Uterus (tissue), 4 donors: ENCODE measurements at places on chromosomes 16 and 17. TPM values are rescaled to one million over a fixed set of nuclear protein-coding genes. Genes with fewer than 3 reads are reported as not detected.

GRCh38 chr16:65837464-65837863 lies 529.0 kb upstream of the CDH5 start:
- no peak overlapping the region for H3K4me3 ChIP-seq
- H3K36me3 ChIP-seq, result no peaks in the 10 kb centered on the region
- H3K27me3 ChIP-seq, result no peaks in the 10 kb centered on the region

DNA sequence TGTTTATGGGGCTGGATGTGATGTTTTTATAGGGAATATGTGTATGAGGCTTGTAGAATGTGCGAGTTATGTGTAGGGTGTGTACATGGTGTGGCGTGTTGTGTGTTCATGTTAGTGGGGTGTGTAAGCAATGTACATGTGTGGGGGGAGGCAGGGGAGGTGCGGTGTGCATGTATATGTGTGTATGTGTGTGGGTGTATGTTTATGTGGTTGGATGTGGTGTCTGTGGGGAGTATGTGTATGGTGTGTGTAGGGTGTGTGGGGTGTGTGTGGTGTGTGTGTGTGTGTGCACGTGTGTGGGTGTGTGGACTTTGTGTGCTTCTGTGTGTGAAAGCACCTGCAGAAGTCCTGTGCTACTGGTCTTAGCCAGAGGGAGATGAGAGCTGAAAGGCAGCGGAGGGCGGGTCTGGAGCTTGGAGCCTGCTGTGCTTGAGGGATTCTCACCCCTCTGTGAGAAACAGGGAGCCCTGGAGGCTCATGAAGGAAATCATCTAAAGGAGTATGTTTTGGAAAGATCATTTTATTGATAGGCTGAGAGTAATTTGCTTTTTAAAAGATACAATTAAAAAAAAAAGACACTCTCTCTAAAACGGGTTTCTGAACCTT lies 222.7 kb downstream of the HS3ST4 start:
- no peak overlapping the region for H3K4me3 ChIP-seq
- no peaks in the 10 kb centered on the region for H3K4me1 ChIP-seq
- DNase-seq, result no peak

GRCh38 chr17:62051053-62051452 lies 14.0 kb downstream of the MED13 start:
- no peaks in the 10 kb centered on the region for H3K27me3 ChIP-seq
- H3K4me3 ChIP-seq, result no peak overlapping the region
- H3K36me3 ChIP-seq, result no peaks in the 10 kb centered on the region

- no peaks in the 10 kb centered on the region for H3K27me3 ChIP-seq
- H3K4me1 ChIP-seq, result no peaks in the 10 kb centered on the region
- H3K36me3 ChIP-seq, result no peaks in the 10 kb centered on the region
- no peak overlapping the region for H3K27ac ChIP-seq
These were observed 14.2 kb upstream of the RIPOR1 start for GRCh38 chr16:67514382-67514828.

DNA sequence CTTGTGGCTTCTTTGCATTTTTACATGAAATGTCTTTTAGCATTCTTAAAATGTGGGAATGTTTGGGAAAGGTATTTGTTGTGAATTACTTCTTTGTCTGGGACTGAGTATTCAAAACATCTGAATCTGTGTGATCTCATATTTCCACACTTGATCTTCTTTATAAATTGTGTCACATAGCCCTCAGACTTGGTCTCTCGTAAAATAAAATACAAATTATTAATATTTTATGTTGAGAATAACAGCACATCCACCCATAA lies 81.9 kb downstream of the TUBD1 start:
- no peaks in the 10 kb centered on the region for H3K27me3 ChIP-seq
- no peaks in the 10 kb centered on the region for H3K4me1 ChIP-seq
- no peak overlapping the region for H3K4me3 ChIP-seq

- H3K27ac ChIP-seq, result no peak overlapping the region
- H3K4me3 ChIP-seq, result no peak overlapping the region
- H3K36me3 ChIP-seq, result no peaks in the 10 kb centered on the region
These were observed 1.5 kb upstream of the SIAH1 start for GRCh38 chr16:48386559-48387312.

GRCh38 chr17:59848778-59849177 lies 44.0 kb downstream of the TUBD1 start:
- H3K4me1 ChIP-seq, result peaks cover 13% of the 10 kb centered on the region
- peak overlapping the region; percentile 97 for H3K27ac ChIP-seq
- no peaks in the 10 kb centered on the region for H3K27me3 ChIP-seq
- DNase-seq, result peak; percentile 74

DNA sequence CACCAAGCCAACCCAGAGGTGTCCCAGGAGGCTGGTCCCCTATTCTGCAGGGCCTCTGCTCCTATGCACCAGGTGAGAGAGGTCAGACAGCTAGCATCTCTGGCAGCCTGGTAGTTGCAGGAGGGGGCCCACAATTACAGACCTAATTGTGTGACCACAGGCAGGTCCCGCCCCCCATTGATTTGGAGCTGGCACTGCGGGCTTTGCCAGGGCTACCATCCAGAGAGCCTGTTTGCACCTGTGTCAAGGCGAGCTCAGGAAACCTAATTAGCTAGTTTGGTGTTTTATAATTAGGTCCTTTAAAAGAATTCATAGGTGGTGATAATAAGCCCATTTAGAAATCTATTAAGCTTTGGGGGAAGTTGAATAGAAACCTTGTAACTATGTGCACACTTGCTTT lies 90.2 kb downstream of the MRM1 start:
- no peak for DNase-seq
- no peaks in the 10 kb centered on the region for H3K27me3 ChIP-seq
- H3K4me1 ChIP-seq, result no peaks in the 10 kb centered on the region
- H3K36me3 ChIP-seq, result no peaks in the 10 kb centered on the region
- no peak overlapping the region for H3K4me3 ChIP-seq
- no peak overlapping the region for H3K27ac ChIP-seq

- H3K4me3 ChIP-seq, result no peak overlapping the region
- DNase-seq, result no peak
- no peaks in the 10 kb centered on the region for H3K27me3 ChIP-seq
- H3K36me3 ChIP-seq, result no peaks in the 10 kb centered on the region
- H3K27ac ChIP-seq, result no peak overlapping the region
These were observed 112.0 kb upstream of the HAS3 start for GRCh38 chr16:68993456-68993855.

DNA sequence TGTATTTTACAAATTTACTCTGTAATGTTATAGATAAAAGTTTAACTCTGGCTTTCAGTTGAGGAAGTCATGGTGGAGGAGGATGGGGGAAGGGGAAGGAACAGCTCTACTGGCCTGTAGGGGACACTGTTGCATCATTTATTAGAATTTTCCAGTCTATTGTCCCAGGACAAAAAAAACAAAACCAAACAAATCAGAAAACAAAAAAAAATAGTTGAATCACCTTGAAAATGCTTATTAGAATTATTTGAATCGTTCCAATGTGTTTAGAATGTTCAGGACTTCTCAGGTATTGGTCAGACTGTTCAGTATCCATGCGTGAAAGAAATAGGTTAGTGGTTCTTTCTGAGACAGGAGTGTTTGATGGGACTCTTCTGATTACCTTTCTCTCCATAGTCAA lies 242.0 kb downstream of the FTO start:
- no peaks in the 10 kb centered on the region for H3K36me3 ChIP-seq
- no peak overlapping the region for H3K27ac ChIP-seq
- H3K27me3 ChIP-seq, result no peaks in the 10 kb centered on the region
- no peak for DNase-seq
- no peak overlapping the region for H3K4me3 ChIP-seq
- H3K4me1 ChIP-seq, result no peaks in the 10 kb centered on the region

DNA sequence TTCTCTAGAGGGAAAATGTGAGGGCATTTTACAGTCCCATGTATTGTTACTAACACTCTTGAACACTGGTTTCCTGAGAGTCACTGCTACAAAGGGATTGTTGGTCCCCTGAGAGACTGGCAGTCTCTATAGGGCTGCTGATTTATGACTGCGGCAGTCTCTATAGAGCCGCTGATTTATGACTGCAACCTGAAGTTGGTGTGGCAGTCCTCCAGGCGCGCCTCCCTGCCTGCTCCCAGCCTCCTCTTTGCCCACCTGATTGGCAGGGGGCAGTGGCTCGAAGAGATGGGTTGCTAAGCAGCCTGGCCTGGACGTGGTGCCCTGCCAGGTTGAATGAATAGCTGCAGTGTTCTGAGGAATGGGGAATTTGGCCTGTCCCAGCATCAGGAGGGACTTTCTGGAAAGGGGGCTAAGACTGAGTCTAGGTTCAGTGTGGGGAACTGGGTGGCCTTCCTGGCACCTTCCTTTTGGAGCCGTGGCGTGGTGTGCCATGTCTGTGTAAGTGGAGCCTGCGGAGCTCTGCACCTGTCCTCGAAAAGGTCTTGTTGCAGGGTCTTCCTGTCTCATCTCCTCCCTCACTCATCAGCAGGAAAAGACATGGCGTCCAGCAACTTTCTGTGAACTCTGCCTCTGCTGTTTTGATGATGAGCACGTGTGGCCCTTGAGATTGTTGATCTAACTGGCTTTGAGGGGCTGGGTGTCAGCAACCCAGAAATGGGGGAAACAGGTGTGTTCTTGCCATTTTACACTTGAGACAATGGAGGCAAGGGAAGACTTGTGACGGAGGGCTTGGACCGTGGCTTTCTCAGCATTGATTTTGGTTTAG lies 24.9 kb downstream of the SAP30BP start:
- H3K4me1 ChIP-seq, result no peaks in the 10 kb centered on the region
- DNase-seq, result no peak
- no peak overlapping the region for H3K27ac ChIP-seq

DNA sequence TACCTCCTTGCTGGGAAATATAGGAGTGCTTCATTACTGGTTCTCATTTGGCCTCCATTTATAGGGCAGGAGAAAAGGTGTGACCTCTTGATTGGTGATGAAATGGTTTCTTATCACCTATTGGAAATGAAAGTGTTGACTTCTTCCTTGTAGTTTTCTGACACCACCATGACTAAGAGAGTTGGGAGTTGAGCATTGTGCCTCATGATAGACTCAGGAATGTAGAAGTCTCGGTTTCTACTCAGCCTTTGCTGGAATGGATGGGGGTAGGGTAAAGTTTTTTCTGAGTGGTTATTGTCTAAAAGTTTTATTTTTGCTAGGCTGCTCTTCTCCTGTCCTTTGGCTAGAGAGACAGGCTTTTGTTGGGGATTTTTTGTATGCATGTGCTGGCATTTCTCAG lies 117.4 kb downstream of the PHKB start:
- H3K27me3 ChIP-seq, result no peaks in the 10 kb centered on the region
- no peak for DNase-seq
- no peaks in the 10 kb centered on the region for H3K36me3 ChIP-seq
- no peak overlapping the region for H3K27ac ChIP-seq
- H3K4me1 ChIP-seq, result no peaks in the 10 kb centered on the region

GRCh38 chr17:6501359-6501758 lies 55.0 kb downstream of the PITPNM3 start:
- H3K27me3 ChIP-seq, result no peaks in the 10 kb centered on the region
- no peak for DNase-seq
- no peak overlapping the region for H3K27ac ChIP-seq
- H3K4me3 ChIP-seq, result no peak overlapping the region

- no peak for DNase-seq
- no peaks in the 10 kb centered on the region for H3K36me3 ChIP-seq
- H3K27me3 ChIP-seq, result no peaks in the 10 kb centered on the region
- H3K4me3 ChIP-seq, result no peak overlapping the region
These were observed 16.0 kb upstream of the SCNN1B start for GRCh38 chr16:23286131-23286532.

DNA sequence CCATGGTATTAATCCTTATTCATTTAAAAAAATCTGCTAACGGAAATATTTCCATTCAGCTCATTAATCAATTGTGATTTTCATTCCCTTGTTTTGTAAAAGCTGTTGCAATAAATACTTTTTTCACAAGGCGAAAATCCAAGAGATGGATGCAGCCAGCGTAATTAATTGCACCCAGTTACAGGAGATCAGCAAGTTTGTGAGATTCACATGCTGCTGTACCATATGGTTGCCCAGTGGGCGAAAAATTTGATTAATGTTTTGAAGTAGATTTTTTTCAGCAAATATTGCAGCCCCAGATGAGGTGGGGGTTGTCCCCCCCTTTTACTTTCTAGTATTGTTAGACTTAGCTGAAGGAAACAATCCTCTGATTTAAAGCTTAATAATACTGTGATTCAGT lies 186.6 kb downstream of the WWOX start:
- H3K27ac ChIP-seq, result no peak overlapping the region
- no peaks in the 10 kb centered on the region for H3K36me3 ChIP-seq
- no peak overlapping the region for H3K4me3 ChIP-seq
- no peak for DNase-seq

DNA sequence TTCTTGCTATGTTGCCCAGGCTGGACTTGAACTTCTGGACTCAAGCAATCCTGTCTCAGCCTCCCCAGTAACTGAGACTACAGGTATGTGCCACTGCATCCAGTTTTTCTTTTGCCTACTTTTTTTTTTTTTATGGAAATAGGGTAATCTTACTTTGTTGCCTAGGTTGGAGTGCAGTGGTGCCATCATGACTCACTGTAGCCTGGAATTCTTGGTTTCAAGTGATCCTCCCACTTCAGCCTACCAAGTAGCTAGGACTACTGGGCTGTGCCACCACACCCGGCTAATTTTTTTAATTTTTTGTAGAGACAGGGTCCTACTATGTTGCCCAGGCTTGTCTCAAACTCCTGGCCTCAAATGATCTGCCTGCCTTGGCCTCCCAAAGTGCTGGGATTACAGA lies 10.0 kb downstream of the LRRC36 start:
- no peaks in the 10 kb centered on the region for H3K27me3 ChIP-seq
- H3K4me1 ChIP-seq, result no peaks in the 10 kb centered on the region
- no peak overlapping the region for H3K27ac ChIP-seq
- DNase-seq, result no peak
- no peaks in the 10 kb centered on the region for H3K36me3 ChIP-seq
- H3K4me3 ChIP-seq, result no peak overlapping the region

TEDC2 gene
- 1.8 TPM for total RNA-seq

KRTAP1-5 gene
- total RNA-seq, result not detected

AATK gene
- total RNA-seq, result 0.51 TPM

HNF1B gene
- total RNA-seq, result 1.5 TPM

CBX2 gene
- total RNA-seq, result not detected

P2RX5 gene
- total RNA-seq, result 8.2 TPM

KRT28 gene
- total RNA-seq, result not detected

BORCS6 gene
- 9.0 TPM for total RNA-seq

GDPD3 gene
- 16.7 TPM for total RNA-seq

SOCS1 gene
- 45.3 TPM for total RNA-seq

ANKFN1 gene
- not detected for total RNA-seq

RDM1 gene
- total RNA-seq, result not detected
